Adrenal gland (tissue), 19 donors: ENCODE measurements at places on chromosomes 1 and 21. TPM values are rescaled to one million over a fixed set of nuclear protein-coding genes. Genes with fewer than 3 reads are reported as not detected.

DNA sequence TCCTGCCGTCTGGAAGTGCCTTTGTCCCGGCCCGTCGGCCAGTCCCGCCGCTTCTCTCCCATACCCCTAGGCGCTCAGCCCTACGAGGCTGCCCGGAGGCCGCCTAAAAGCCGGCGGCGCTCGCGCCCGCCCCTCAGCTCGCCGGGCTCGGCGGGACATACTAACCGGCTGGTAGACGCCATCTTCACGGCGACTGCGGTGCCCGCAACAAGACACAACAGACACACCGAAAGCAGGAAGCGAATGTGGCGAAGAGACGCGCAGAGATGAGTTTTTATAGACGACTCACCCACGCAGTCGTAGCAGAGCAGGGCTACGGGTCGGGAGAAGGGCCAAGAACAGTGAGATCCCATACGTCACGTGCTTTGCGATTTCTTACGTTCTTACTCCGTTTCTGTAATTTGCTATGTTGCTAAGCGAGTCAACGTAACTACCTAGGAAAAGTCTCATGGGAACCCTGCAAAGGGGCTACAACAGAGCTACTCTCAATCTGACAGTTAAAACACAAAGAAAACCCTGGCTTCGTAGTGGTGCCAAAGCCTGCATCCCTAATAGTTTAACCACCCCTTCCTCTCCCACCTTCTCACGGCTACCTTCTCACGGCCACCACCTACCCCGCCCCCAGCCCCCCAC, at the start of gene GTF2B:
TSS of gene GTF2B (minus strand) at position 250 of the 633 bp plus-strand sequence. CDS start at position 182, 68 bp downstream.
- peak; percentile 94 for DNase-seq

DNA sequence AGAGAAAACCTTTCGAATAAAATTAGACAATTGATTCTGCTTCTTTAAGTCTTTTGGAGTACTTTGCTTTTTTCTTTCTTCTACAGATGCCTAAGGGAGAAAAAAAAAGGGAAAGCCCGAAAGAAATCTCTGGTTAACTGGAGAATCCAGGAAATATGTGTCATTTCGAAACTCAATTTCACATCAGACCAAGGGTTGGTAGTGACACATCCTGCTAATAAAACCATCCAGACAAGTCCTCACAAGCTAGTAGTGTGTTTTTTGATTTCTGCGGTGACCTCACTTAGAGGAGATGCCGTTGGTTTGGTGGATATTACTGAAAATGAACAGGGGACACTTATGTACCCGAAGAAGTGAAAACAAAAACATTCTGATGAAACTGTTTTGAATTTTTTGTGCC, 726.5 kb upstream of the ADAMTS5 start:
- no peak for DNase-seq

DNA sequence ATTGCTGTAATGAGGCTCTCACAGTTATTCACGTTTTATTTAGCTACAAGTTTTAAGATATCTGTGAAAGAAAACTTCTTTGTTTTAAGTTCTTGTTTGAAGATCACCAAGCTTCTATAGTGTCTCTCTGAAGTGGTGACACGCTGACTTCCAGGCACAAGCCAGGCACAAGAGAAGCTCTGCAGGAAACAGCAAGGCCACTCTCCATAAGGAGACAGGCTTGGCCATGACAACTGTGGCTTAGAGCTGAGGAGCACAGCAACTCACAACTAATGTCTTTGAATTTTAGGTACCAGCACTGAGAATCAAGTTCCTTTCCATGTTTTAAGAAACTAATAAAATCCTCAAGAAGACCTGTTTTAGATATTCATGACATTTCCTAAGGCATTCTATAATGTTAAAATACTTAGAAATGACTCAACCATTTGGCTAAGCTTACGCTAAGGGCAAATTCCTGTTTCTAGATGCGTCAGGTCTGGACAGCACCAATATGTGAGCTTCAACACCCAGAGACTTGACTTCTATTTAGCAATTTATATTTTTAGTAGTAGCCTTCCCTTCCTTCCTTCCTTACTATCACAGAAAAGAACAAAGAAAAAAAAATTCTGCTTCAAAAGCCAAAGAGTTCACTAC, 40.2 kb downstream of the APP start:
- no peak for DNase-seq

- DNase-seq = no peak
Measured at GRCh38 chr1:150479927-150480352, 7.3 kb upstream of the TARS2 start.

GRCh38 chr1:157000686-157001085, 44.9 kb downstream of the ARHGEF11 start:
- DNase-seq = no peak

The FAM72A gene
- 2.6 TPM for polyA plus RNA-seq

GRCh38 chr1:204293605-204294337, 66.0 kb downstream of the PLEKHA6 start:
- DNase-seq = no peak

The FCN3 gene
- polyA plus RNA-seq = 72.8 TPM

The RXRG gene
- 0.80 TPM for polyA plus RNA-seq

DNA sequence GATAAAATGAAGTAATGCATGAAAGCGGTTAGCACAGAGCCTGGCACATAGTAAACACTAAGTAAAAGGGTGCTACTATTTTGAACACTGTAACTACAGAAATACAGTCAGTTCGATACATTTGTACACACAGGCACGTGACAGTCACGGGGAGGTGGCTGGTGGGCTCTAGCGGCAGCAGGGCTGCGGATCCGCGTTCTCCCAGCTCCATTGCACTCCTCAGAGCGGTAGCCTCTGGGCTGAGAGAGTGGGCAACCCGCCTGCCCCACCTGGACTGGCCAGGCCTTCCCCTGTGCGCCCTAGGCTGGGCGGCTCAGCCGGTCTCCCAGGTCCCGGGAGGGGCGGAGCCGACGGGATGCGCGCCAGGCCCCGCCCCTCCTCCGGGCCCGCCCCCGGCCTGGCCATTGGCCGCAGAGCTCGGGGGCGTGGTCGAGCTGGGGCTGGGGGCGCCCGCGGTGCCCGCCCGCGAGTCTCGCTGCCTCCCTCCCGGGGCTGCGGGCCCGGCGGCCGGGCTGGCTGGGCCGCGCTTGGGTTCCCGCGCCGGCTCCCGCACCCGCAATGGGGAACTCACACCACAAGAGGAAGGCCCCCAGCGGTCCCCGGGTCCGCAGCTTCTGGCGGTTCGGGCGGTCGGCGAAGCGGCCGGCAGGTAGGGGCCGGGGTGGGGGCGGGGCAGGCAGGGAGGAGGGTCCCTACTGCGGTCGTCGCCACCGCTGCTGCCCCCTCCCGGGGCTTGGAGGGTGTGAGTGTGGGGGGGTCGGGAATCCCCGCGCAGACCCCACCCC, 51.2 kb upstream of the SYNC start:
- peak; percentile 72 for DNase-seq

The CAPN9 gene
- 0.64 TPM for polyA plus RNA-seq

- DNase-seq = no peak
Measured at GRCh38 chr1:113255720-113256347, 134.5 kb upstream of the MAGI3 start.

DNA sequence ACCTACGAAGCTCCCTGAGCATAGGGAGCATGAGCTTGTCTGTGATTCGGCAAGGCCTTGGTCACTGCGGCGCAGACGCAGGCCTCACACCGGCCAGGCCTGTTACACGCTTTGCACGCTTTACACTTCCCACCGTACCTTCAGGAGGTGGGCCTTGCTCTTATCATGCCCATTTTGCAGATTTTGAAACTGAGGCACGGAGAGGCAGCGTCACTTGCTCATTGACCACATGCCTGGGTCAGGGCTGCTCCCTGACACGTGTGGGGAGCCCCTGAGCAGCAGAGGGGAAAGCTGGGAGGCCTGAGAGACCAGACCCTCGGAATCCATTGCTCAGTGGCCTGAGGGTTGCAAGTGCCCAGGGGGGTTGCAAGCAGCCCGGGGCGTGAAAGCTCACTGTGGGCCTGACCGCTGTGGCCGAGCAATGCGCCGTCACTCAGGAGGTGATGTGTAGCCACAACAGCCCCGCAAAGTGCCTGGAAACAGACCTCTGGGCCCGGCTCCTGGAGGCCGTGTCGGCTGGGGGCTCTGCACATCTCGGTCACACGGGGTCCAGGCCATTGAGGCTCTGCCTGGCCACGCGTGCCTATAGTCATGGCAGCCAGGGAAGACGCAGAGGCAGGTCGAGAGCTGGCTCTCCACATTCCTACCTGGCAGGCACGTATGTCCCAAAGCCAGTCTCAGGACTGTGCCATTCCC, 6.9 kb downstream of the ARHGEF16 start:
- DNase-seq = no peak

The NECTIN4 gene
- not detected for polyA plus RNA-seq

GRCh38 chr21:33109574-33110339, 39.8 kb downstream of the OLIG1 start:
- no peak for DNase-seq

DNA sequence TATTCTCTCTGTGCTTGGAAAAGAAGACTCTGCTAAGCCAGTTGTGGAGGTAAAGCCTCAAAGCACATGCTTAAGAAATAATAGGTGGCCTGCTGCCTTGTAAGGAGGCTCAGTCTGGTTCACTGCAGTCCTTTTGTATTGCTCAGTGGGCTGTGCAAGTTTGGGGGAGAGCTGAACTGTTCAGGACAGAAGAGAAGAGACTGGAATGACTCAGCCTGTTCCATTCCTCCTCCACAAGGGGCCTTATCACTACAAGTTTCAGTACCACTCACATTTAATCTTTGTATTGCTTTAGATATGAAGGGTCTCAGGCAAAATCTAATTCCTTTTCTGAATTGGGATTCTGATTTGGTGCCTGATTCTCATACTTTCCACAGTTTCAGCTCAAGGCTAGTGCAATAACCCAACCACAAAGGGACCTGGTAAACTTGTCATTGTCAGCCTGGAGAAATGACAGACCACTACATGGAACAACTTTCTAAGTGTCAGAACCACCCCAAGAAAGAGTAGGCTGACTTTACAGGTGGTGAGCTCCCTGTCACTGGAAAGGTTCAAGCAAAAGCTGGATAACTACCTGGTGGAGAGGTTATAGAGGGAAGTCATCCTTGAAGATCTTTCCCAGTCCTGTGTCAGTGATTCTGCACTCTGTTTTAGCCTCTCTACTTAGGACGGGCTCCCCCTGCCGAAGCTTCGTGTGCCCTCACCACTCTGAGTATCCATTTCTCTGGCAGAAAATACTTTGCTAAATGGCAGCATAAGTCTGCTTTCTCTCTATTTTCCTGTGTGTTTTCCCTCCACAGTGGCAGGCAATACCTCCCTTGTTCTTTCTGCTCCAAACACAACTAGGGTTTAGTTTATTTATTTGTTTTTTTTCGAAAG, 162.9 kb upstream of the GJB5 start:
- DNase-seq = no peak

The S1PR1 gene
- polyA plus RNA-seq = 17.3 TPM

GRCh38 chr1:109948285-109948630, 36.3 kb upstream of the AHCYL1 start:
- DNase-seq = no peak

DNA sequence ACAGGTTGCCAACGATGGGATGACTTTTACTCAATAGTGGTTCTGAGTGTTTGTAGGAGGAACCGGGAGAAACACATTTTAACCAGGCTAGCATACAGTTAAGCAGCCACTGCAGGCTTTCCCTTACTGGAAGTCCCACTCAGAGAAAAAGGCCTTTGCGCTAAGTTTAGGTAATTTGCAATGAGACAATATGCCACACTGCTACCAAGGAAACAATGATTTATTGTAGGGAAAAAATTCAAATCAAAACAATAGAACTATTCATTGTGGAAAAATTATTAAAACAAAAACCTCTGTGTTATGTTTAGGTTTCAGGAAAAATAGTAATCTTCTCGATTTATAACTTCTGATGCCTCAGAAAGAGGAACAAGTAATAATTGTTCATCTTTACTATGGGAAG, 51.4 kb upstream of the CR2 start:
- DNase-seq = no peak

The SYPL2 gene
- polyA plus RNA-seq = 23.6 TPM

The PSEN2 gene
- polyA plus RNA-seq = 28.7 TPM

The C1orf50 gene
- 6.9 TPM for polyA plus RNA-seq

- no peak for DNase-seq
Measured at GRCh38 chr1:31501505-31501904, 74.8 kb upstream of the TINAGL1 start.

GRCh38 chr1:32240140-32240951, 6.7 kb upstream of the FAM167B start:
- peak; percentile 83 for DNase-seq

The PADI2 gene
- 0.48 TPM for polyA plus RNA-seq

DNA sequence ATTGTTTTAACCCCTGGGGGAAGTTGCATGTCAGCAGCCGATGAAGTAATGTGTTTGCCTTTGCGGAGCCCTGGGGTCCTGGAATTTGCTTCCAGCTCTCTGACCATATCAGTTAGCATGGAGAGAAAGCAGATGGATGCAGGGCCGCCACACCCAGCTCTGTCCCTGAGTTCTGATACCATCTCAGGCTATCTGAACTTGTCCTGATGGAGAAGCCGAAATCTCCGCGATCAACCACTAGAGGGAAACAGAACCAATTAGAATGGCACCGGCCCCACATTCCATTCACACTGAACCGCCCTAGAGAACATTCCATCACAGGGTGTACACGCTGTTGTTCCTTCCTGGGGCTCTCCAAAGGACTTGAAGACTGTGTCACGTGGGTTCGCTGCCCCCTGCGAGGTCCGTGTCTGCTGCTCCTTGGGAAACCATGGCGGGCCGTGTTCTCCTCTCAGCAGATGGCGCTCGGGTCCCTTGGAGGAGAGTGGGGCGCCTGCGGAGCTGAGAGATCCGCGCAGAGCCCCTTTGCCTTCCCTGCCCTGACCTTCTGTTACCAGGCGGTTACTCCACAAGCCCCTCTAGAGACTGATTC, 75.4 kb downstream of the ABCA4 start:
- peak; percentile 68 for DNase-seq

- no peak for DNase-seq
Measured at GRCh38 chr1:234512451-234512861, 33.5 kb upstream of the TARBP1 start.

GRCh38 chr1:201149400-201149799, 4.9 kb downstream of the TMEM9 start:
- DNase-seq = no peak

The CAMK1G gene
- polyA plus RNA-seq = 2.5 TPM

- DNase-seq = no peak
Measured at GRCh38 chr1:29460041-29460610, 223.8 kb downstream of the PTPRU start.

GRCh38 chr1:44072821-44073220, 41.6 kb upstream of the SLC6A9 start:
- no peak for DNase-seq

The PRPF38B gene
- polyA plus RNA-seq = 39.5 TPM

The RHOU gene
- 6.6 TPM for polyA plus RNA-seq

The USP33 gene
- 29.6 TPM for polyA plus RNA-seq

DNA sequence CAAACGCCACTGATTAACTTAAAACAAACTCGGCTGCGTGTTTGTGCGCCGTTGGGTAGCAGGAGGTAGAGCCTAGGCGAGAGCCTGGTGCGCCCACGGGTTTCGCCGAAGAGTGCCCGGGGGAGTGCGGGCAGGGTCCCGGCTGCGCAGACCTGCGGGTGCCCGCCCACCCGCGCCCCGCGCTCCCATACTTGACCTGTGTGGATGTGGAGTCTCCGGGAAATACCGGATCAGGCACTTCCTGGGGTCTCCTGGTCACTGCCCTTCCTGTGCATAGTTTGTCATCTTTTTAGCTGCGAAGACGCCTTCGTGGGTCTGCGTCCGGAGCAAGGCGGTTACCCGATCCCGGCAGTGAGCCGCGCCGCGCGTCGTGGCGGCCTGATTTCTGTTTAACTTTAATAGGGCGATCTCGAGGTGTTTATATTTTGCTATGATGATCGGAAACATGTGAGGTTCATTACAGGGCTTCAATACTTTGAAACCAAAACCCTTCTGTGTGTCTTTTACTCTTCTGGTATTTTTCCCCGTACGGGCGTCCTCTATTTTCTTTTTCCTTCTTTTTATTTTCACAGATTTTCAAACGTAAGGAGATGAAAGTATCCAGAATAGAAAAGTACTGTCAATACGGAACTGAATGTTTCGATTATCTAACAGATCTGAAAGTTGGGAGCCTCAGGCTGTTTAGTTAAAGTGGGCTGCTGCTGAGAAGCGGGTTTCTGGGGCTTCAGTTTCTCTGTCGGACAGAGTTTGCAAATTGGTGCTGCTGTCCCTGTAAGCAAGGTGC, 15.2 kb downstream of the NR5A2 start:
- no peak for DNase-seq
